ENCODE measurements at places on chromosomes 4 and X.

- DNase-seq, result peak; percentile 93
These were observed 105.2 kb upstream of the NOCT start for GRCh38 chr4:138910195-138910913.

DNA sequence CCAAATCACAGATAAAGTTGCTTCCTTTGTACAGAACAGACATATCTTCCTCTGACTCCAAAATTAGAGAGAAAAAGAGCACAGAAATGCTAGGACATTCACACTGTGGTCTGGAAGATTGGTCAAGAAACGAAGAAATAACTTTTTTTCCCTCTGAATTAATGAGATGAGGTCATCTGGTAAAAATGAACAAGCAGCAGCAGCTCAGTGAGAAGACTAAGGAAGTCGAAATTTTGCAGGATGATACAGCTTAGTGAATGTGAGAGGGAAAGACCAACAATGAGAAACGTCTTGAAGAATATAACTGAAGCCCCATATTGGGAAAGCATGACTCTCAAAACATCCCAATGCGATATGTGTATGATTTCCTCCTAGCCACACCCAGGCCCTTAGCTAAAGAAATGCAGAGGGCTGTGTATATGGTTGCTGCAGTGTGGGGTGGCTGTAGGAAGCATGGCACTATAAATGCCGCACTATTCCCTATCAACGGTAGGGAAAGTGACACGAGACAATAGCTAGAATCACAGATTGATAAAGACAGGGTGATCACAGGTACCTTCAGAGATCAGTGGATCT, 208.6 kb downstream of the VEGFC start:
- DNase-seq, result no peak

- no peak for DNase-seq
These were observed 113.5 kb upstream of the TMEM164 start for GRCh38 chrX:109889289-109890006.

GRCh38 chr4:147518086-147518485, 37.2 kb downstream of the EDNRA start:
- no peak for DNase-seq

GRCh38 chr4:86498863-86499166, 95.3 kb upstream of the PTPN13 start:
- DNase-seq, result no peak

GRCh38 chr4:185793716-185794115, 18.3 kb downstream of the SORBS2 start:
- no peak for DNase-seq

DNA sequence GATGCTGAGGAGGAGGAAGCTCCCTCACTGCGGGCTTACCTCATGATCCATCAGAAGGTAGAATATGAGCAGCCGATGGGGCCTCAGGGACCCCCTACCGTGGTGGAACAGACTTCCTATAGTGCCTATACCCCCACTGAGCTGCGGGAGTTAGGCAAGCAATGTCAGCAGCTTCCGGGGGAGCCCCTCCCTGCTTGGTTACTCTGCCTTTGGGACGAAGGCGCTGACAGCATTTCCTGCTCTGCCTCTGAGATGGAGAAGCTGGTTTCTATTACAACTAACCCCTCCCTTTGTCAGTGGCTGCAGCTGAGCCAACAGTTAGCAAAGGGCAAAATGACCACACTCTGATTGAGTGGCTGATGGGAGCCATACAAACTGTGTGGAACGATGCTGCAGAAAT, 430.7 kb downstream of the IDS start:
- no peak for DNase-seq
